ENCODE measurements at places on chromosomes 13 and 19. TPM values are rescaled to one million over a fixed set of nuclear protein-coding genes. Genes with fewer than 3 reads are reported as not detected.

SYDE1 gene
- 16.6 TPM for polyA plus RNA-seq

GPALPP1 gene
- 55.8 TPM for polyA plus RNA-seq

GJB6 gene
- 1.3 TPM for polyA plus RNA-seq

KLK7 gene
- polyA plus RNA-seq: 0.08 TPM

SHKBP1 gene
- polyA plus RNA-seq: 41.1 TPM

NKPD1 gene
- 0.18 TPM for polyA plus RNA-seq

PSPN gene
- 2.0 TPM for polyA plus RNA-seq

IL17D gene
- polyA plus RNA-seq: 8.7 TPM

MYO16 gene
- 1.6 TPM for polyA plus RNA-seq

SLITRK6 gene
- 48.1 TPM for polyA plus RNA-seq

LRRC63 gene
- polyA plus RNA-seq: 0.37 TPM

MEIOSIN gene
- not detected for polyA plus RNA-seq

ERFL gene
- polyA plus RNA-seq: not detected

C19orf33 gene
- 15.1 TPM for polyA plus RNA-seq

SIGLEC6 gene
- polyA plus RNA-seq: 0.21 TPM

UNC13A gene
- 0.58 TPM for polyA plus RNA-seq

ENOX1 gene
- polyA plus RNA-seq: 6.8 TPM

ZNRF4 gene
- polyA plus RNA-seq: not detected

RINL gene
- 12.0 TPM for polyA plus RNA-seq

POSTN gene
- polyA plus RNA-seq: 538 TPM

FCER2 gene
- 0.27 TPM for polyA plus RNA-seq

IGFL3 gene
- polyA plus RNA-seq: not detected

FCGBP gene
- 9.4 TPM for polyA plus RNA-seq

PIK3R2 gene
- polyA plus RNA-seq: 29.3 TPM

NLRP13 gene
- not detected for polyA plus RNA-seq

CEACAM16 gene
- not detected for polyA plus RNA-seq

CCNE1 gene
- polyA plus RNA-seq: 3.6 TPM

KCNN1 gene
- 2.0 TPM for polyA plus RNA-seq

EDNRB gene
- 142 TPM for polyA plus RNA-seq

ATP8B3 gene
- polyA plus RNA-seq: 1.3 TPM

KLK12 gene
- polyA plus RNA-seq: 0.31 TPM

SPRY2 gene
- 77.1 TPM for polyA plus RNA-seq

FAM83E gene
- polyA plus RNA-seq: 4.9 TPM

SYNGR4 gene
- polyA plus RNA-seq: not detected

PABPC3 gene
- 1.2 TPM for polyA plus RNA-seq
